ENCODE measurements at places on chromosomes 13 and 19.

DNA sequence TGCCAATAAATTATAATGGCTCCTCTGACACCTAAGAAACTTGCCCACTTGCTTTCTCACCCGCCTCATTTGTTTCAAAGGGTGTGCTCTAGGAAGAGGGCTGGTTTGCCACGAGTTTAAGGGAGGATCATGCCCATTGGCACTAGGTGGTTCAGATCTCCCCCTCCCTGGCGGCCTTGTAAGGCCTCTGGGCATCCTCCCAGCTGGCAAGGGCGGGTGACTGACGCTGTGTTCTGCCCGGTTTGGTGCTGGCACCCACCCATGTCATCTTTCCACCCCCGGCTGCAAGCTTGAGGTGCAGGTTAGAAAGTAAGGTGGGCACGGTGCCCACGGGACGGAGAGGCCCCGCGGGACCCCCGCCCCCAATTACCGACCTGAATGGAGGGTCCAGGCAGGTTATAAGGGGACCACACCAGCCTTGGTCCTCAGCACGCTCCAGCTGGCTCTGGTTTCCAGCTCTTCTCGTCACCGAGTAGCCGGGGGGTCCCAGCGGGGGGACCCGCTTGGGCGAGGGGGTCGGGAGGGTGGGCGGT, 90.4 kb downstream of the PTPRS start:
- H3K36me3 ChIP-seq: no peaks in the 10 kb centered on the region
- DNase-seq: no peak
- H3K27me3 ChIP-seq: no peaks in the 10 kb centered on the region
- peaks cover 3% of the 10 kb centered on the region for H3K4me1 ChIP-seq

DNA sequence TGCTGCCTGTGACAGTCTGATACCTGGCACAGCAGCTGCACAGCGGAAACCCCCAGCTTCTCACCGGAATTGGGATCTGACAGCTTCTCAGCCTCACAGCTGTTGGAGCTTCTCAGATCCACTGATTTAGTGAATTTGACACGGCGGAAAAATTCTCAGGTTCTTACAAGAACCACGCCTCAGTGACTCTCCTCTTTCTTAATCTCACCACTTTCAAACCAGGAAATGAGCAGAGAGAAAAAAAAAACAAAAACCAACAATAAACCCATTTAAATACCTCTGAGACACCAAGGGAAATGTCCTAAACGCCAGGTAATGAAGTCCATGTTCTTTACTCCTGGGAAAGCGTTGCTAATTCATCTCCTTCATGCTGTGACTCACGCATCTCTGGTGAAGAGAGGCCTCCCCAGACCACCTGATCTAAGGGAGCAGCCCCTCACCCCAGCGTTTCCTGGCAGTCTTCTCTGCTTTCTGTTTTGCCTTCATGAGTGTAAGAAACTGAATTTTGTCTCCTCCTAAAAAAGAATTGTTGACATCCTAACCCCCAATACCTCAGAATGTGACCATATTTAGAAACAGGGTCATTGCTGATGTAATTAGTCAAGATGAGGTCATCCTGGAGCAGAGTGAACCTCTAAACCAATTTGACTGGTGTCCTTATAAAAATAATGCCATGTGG, 15.9 kb upstream of the IZUMO2 start:
- H3K27me3 ChIP-seq: no peaks in the 10 kb centered on the region
- H3K36me3 ChIP-seq: no peaks in the 10 kb centered on the region

GRCh38 chr13:24178847-24179485, 18.4 kb downstream of the SPATA13 start:
- H3K27ac ChIP-seq: peak overlapping the region; percentile 25
- no peak for DNase-seq
- H3K27me3 ChIP-seq: no peaks in the 10 kb centered on the region

- no peak for DNase-seq
- H3K36me3 ChIP-seq: peaks cover 83% of the 10 kb centered on the region
- H3K27ac ChIP-seq: no peak overlapping the region
- H3K4me3 ChIP-seq: no peak overlapping the region
These were observed 4.2 kb downstream of the ZNF101 start for GRCh38 chr19:19672816-19673215.

GRCh38 chr13:95642999-95643398, 1.5 kb downstream of the DZIP1 start:
- no peak overlapping the region for H3K4me3 ChIP-seq
- H3K27ac ChIP-seq: no peak overlapping the region
- peak; percentile 32 for DNase-seq
